Activated T-helper 17 cell treated with anti-CD3 and anti-CD28 coated beads, Interleukin-2, amount 50 U/mL, for 72 hours (primary cell): ENCODE measurements at places on chromosomes 2 and 18. TPM values are rescaled to one million over a fixed set of nuclear protein-coding genes. Genes with fewer than 3 reads are reported as not detected.

- peak; percentile 86 for ATAC-seq
Measured at GRCh38 chr2:208040199-208041171, 15.2 kb upstream of the PLEKHM3 start.

- ATAC-seq: no peak
Measured at GRCh38 chr2:223108351-223109050, 56.5 kb downstream of the KCNE4 start.

- ATAC-seq: no peak
Measured at GRCh38 chr18:57797209-57797651, 5.9 kb downstream of the ATP8B1 start.

DNA sequence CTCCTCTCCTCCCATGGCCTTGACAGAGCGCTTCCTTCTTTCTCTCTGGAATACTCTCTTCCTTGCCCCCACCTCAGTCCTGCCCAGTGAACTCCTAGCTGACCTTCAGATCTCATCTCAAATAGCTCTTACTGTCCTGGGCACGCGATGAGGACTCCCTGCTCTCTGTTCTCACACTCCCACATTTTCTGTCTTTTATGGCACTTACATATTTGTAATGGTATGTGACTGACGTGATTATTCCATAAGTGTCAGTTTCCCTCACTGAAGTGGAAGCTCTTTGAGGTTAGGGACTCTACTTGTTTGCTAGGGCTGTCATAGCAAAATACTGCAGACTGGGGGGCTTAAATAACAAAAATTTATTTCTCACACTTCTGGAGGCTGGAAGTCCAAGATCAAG is 1.7 kb upstream of the DYSF start:
- ATAC-seq: no peak

DNA sequence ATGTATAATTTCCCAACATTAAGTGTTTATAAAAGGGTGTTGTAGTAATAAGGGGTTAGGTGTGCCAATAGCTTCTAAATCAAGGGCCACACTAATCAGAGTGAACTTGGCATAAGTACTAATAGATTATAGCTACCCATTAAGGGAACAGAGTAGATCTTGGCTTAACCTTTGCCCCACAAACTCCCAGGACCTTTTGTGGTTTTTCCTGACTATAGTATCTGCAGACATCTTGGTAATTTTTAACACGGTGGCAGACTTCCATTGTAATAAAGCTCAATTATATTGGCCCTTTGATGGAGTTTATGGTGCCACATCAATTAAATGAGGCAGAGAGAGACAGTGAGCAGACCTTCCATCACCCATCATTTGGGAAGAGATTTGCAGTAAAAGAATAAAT is 358.5 kb upstream of the HNRNPA3 start:
- ATAC-seq: no peak

The HOXD4 gene
- not detected for total RNA-seq

DNA sequence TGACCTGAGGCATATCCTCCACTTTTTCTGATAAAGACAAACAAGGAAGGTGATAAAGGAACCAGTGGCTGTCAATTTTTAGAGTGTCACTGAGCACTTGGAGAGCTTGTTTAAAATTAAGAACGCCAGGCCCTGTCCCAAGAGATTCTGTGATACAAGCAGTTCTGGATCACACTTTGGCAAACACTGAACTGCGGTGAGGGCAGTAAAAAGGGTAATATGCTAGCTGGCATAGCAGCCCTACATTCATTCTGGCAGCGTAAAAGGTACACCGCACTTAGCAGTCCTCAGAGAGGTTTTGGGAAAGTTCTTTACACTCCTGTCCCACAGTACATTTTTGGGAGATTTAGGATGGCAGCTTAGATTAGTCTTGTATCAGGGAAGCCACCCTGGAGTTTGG is 101.3 kb upstream of the CCDC150 start:
- no peak for ATAC-seq

- ATAC-seq: no peak
Measured at GRCh38 chr2:158806941-158807340, 11.8 kb downstream of the DAPL1 start.

DNA sequence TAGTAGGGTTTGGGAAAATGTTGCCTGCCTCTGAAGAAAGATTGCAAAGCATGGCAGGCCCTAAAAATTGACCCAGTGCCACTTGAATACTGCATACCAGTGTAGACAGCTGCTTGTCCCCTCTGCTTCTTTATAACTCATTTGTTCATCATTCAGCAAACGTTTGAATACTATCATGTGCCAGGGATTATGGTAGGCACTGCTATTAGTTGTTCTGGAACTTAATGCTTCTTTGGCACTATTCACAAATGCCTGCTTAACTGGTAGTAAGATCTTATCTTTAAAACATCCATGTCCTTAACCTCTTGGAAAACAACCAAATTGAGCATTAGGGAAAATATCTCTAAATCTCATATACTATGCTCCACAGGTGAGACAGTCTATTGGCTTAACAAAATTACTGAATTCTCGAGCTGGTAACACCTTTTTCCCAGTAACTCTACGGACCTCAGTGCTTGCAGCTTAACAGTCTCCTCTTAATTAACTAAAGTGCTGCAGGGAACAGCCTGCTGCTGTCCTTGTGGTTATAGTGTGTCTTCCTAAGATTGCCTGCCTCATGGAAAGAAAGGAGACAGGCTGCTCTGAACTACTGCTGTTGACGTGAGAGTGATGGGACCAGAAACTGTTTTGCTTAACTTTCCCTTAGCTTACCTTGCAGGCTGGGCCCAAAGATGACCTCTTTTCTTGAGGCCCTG is 93.2 kb downstream of the MIB1 start:
- no peak for ATAC-seq

The CYS1 gene
- not detected for total RNA-seq

The ADGRF3 gene
- total RNA-seq: 1.4 TPM

GRCh38 chr2:46216213-46216612 is 81.0 kb upstream of the EPAS1 start:
- ATAC-seq: peak; percentile 45

- no peak for ATAC-seq
Measured at GRCh38 chr2:207510148-207510547, 19.6 kb upstream of the CREB1 start.

The DSG4 gene
- total RNA-seq: not detected

GRCh38 chr18:812376-813171 is 532 bp upstream of the YES1 start:
- peak; percentile 72 for ATAC-seq

DNA sequence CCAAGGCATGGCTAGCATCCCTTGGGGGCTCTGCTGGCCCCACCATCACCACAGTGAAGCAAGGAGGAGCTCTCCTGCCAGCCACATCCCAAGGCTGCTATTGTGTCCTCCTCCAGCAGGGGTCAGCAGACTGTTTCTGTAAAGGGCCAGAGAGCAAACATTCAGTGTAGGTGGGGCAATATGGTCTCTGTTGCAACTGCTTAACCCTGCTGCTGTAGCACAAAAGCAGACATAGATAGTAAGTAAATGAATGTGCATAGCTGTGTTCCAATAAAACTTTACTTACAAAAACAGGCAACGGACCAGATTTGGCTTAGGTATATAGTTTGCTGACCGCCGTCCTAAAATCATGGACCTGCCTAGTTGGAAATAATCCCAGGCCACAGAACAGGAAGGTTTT is 36.4 kb upstream of the ZBTB7C start:
- peak; percentile 72 for ATAC-seq

DNA sequence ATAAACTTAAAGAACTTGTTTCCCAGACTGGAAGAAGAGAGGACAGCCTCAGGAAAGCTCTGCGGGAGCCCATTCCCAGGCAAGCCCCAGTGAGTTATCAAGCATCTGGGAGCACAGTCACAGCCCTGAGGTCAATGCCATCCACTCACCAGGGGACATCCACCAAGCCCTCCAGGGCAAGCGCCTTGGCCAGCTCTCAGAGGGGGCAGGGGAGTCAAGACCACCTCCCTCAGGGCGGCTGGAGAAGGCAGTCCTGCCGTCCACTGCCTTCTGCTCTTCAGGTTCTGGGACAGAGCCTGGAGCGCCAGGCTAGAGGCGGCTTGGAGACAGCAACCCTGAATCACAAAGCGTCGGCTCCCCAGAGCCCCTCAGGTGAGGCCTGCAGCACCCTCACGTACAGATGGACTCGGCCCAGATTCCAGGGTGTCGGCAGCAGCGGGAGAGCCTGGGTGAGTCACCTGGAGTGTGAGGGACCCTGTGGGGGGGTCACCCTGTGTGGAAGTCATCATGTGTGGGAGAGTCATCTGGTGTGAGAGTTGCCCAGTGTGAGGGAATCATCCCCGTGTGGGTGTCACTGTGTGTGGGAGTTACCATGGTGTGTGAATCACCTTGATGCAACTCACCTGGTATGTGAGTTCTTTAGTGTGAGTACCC is 100.9 kb upstream of the TEX51 start:
- ATAC-seq: no peak

DNA sequence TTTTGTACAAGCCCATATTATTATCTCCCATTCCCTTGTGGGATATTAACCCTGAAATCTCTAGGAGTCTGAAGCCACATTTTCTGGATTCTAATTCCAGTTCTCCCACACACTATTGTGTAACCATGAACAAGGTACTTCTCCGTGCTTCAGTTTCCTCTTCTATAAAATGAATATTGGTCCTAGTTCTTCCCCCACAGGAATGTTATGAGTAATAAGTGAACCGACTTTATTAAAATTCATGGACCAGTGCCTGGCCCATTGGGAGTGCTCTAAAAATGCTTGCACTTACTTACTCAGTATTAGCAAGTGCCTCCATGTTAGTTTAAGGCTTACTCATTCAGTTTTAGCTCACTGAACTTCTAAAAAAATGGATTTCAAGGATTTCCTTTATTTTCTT is 1.4 kb upstream of the ACMSD start:
- ATAC-seq: no peak

The POTEF gene
- not detected for total RNA-seq

- no peak for ATAC-seq
Measured at GRCh38 chr2:120105360-120105759, 92.5 kb downstream of the EPB41L5 start.

- no peak for ATAC-seq
Measured at GRCh38 chr2:241072151-241072550, 29.9 kb downstream of the MTERF4 start.

DNA sequence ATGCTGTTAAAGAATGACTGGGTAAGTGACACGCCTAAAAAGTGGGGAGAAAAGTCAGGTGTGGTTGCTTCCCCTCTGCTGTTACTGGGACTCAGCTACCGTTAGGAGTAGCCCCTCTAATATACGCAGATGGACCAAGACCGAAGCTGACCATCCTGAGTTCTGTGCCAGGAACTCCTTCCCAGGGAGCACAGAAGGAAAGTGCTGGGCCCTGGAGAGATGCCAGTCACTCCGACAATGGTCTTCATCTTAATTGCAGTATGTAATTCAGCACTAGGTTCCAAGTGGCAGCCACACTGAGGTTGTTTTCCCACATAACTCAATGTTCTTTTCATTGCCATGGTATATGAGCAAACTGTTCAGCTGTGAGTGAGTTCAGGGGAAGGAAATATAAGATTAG is 19.6 kb upstream of the TMEM200C start:
- no peak for ATAC-seq

- ATAC-seq: no peak
Measured at GRCh38 chr2:96264656-96265348, 995 bp downstream of the TMEM127 start.

DNA sequence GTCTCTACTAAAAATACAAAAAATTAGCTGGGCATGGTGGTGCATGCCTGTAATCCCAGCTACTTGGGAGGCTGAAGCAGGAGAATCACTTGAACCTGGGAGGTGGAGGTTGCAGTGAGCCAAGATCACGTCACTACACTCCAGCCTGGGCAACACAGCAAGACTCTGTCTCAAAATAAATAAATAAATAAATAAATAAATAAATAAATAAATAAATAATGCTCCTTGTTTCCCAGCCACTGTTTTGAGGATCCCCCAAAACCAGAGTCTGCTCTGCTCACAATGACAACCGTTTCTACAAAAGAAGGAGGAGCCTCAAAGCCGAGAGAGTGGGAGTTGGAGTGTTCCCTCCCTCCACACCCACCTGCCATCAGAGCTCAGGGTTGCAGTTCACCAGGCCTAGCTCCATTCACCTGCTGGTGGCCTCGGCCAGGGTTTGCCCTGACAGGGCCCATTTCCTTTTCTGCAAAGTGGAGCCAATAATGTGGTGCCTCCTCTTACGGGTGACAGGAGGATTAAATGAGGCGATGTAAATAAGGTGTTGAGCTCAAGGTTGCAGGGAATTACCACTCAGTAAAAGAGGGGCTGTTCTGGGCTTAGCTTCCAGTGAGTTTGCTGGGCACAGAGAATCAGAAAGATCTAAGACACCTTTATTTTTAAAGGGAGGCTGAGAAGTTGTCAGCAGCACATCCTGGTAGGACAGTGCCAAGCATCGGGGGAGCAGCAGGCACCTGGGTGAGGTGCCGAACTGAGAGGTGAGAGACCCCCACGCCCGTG is 25.5 kb downstream of the CRACDL start:
- ATAC-seq: no peak

- no peak for ATAC-seq
Measured at GRCh38 chr2:169765523-169765922, 31.9 kb downstream of the KLHL23 start.

DNA sequence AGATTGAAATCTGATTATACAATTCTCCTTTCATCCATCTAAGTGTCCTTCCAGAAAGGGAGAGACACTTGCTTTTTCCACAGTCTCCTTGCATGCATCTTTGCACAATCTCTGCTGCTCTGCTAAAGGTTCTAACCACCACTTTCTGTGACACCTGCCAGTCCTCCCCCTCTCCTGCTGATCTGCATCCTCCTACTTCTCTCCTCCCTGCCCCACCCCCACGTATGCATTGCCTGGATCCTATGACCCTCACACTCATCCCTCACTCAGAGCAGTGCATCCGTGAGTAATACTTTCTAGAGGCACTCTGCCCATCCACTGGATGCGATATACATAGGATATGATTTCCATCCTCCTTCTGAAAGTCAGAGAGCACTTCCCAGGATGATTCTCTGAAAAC is 27.7 kb upstream of the TRAPPC8 start:
- no peak for ATAC-seq

DNA sequence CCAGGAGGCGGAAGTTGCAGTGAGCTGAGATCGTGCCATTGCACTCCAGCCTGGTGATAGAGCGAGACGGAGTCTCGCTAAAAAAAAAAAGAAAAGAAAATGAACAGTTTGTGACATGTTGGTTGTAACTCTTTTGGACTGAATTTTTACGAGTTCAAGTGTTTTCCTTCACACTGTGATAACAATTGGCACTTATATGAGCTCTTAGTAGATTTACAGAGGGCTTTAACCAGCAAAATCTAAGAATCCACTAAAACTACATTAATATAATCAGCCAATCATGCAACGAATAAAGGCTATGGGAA is 2.1 kb upstream of the GEMIN6 start:
- ATAC-seq: no peak

- ATAC-seq: peak; percentile 55
Measured at GRCh38 chr2:230256733-230257332, 31.3 kb downstream of the SP140 start.

The REEP1 gene
- 0.11 TPM for total RNA-seq

The GAREM1 gene
- total RNA-seq: not detected

DNA sequence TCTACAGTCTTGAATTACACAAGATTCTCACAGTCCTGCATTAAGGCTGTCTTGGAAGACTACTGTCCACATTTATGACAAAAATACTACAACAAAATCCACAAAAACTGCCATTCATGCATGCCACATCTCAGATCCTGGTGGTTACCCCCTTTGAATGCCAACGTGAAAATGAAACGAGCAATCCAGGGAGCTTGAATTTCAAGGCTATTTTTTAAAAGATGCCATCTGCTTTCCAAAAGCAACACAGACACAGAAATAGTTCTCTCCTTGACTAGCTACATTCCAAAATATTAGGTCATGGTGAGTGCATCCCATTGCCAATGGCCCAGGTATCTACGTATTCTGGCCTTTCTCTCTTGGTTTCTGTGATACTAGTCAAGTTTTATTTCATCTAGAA is 36.3 kb downstream of the IRS1 start:
- no peak for ATAC-seq
